Mesothelial cell of epicardium (in vitro differentiated cells): ENCODE measurements at places on chromosomes 6 and 20. TPM values are rescaled to one million over a fixed set of nuclear protein-coding genes. Genes with fewer than 3 reads are reported as not detected.

DNA sequence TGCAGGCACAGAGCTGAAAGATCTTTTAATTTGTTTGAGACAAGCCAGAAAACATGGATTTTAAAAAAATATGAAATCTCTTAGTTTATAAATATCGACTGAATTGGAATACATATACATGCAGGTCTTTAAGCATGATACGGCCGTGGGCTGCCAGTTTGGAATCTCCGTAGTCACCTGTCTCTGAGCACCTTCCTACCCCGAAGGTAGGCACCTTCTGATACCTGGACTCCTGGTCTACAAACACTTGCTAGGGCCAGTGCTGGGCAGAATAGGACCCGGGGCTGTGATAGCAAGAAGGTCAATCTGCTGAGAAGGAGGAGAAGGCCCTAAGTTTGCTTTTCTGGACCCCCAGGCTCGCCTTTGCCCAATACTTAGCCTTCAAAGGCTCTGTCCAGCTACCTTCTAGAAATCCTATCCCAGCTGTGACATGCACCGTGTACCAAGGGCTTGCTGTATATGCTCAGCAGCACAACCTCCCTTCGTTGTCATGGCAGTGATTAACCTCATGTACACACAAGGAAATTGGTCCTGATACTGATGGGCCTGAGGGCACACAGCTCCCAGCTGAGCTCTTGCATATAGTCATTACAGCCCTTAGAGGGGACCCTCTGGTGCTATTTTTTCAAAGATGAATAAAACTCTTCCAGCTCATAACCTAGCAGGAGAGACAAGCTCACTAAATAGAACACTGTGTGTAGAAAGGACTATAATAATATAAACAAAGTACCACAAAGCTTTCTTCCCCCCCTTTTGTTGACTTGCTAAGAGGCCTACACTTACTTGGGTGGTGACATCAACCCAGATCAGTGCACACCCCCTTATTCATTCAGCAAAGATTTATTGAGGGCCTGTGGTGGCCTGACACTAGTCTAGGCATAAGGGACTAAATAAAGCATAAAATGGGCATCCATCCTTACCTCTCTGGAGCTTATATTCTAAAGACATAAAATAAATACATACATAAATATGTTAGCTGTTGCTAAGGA lies 17.7 kb downstream of the SNPH start:
- H3K4me1 ChIP-seq: no peaks in the 10 kb centered on the region
- H3K4me3 ChIP-seq: no peak overlapping the region
- no peak overlapping the region for H3K27ac ChIP-seq
- no peaks in the 10 kb centered on the region for H3K36me3 ChIP-seq
- H3K27me3 ChIP-seq: peaks cover 4% of the 10 kb centered on the region

DNA sequence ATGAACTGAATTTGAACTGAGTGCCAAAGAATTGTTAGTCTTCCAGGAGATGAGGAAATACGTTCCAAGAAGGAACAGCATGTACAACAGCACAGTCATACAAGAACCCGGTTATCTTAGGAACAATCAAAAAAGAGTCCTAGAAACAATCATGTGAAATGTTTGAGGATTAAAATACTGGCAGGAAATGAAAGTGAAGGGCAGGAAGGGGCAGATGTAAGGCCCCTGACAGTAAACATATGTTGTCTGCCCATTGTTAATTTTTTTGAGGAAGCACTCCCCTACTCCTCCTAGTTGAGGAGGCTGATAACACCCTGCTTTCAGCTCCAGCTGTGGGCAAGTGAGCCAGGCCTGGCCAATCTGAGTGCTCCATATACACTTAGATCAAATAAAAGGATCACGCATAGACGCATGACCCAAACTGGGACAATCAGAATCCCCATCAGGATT lies 220.9 kb downstream of the HACE1 start:
- no peak overlapping the region for H3K4me3 ChIP-seq
- DNase-seq: no peak
- H3K27ac ChIP-seq: no peak overlapping the region
- no peaks in the 10 kb centered on the region for H3K36me3 ChIP-seq
- no peaks in the 10 kb centered on the region for H3K27me3 ChIP-seq

DNA sequence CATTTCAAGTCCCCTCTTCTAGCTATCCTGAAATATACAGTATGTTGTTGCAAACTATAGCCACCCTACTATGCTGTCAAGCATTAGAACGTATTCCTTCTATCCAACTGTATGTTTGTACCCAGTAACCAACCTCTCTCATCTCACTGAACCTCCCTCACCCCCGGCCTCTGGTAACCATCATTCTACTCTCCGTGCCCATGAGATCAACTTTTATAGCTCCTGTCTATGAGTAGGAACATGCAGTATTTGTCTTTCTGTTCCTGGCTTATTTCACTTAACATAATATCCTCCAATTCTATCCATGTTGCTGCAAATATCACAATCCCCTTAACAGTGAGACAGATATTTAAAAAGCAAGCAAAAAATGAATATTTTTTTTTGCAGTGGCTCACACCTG lies 196.9 kb downstream of the PAX1 start:
- no peak overlapping the region for H3K27ac ChIP-seq
- H3K4me1 ChIP-seq: no peaks in the 10 kb centered on the region
- no peak overlapping the region for H3K4me3 ChIP-seq

DNA sequence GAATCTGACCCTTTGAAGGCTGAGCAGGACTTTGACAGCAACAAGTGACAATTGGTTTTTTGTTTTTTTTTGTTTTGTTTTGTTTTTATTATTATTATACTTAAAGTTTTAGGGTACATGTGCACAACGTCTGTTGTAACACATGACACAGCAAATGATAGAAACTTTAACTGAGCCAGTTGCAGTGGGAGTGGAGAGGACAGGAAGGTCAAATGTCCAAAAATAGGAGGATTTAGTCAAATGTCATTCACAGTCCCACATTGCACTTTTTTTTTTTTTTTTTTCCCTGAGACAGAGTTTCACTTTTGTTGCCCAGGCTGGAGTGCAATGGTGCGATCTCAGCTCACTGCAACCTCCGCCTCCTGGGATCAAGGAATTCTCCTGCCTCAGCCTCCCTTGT lies 223.0 kb downstream of the HIVEP2 start:
- no peak for DNase-seq
- H3K27me3 ChIP-seq: peaks cover 37% of the 10 kb centered on the region
- H3K27ac ChIP-seq: no peak overlapping the region
- H3K36me3 ChIP-seq: no peaks in the 10 kb centered on the region
- no peak overlapping the region for H3K4me3 ChIP-seq

DNA sequence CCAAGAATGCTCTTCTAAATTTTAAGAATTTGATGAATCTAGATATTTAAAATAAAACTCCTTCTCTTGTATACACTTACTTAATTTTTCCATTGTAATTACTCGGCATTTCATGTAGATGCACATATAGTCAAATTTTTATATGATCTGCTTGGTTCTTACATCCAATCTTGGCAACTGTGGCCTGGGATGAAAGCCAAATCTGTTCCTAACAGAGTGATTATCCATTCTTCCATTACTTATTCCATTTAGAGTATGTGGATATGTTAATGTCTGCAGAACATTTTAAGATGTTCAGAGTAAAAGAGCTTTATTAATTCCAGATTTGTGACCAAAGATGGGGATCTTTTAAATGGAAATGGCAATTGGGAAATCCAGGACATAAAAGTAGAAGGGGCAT lies 144.1 kb upstream of the PDE7B start:
- no peak overlapping the region for H3K4me3 ChIP-seq
- no peaks in the 10 kb centered on the region for H3K27me3 ChIP-seq
- peaks cover 7% of the 10 kb centered on the region for H3K4me1 ChIP-seq

DNA sequence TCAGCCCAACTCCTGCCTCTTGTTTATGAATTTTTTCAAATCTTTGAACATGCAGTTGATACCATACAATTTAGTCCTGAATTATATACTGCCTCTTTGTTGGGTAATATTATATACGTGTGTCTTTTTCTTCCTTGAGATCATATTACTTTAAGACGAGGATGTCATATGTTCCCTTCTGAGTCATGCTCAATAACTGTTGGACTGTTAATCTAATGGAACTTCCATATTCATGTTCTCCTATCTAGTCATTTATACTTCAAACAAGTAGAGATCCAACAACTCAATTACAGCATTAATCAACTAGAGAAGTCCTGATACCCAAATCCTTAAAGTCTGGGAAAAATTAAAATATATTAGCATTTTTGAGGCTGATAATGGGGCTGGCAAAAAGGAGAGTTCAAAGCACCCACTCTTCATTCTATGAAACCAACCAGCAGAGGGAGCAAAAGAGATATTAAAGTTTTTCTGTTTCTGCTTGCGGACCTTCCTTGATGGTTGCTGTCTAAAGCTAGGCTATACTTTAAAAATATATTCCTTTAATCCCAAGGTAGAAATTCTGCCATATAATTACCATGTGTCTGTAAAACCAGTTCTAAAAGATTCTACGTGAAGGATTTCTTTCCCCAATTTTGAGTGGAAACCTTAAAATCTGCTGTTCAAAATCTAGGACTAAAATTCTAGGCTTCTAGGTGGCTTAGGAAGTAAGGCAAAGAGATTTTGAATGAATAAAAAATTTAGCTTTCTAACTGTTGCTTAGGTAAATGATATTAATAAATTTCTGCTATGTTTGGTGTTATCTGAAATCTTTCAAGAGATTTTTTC lies 498.9 kb downstream of the BCKDHB start:
- H3K4me1 ChIP-seq: peaks cover 1% of the 10 kb centered on the region
- H3K27me3 ChIP-seq: peaks cover 8% of the 10 kb centered on the region
- H3K36me3 ChIP-seq: no peaks in the 10 kb centered on the region
- DNase-seq: no peak

DNA sequence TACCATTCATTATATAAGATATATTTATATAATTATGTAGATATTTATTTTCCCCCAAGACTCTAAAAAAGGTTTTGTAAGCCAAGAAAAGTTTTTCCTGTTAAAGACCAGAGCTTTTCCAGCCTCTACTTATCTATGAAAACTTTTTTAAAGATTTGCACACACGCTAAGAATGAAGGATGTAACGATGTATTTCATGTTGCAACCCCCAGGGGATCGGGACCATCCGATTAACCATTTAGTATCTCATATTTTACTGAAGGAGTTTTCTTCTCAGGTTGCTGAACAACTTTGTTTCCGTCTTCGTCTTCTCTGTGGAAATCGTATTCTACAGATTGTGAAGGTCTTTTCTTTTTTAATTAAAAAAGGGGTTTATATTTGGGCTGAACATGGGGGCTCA lies 70.0 kb upstream of the SASH1 start:
- peaks cover 7% of the 10 kb centered on the region for H3K27me3 ChIP-seq
- H3K4me3 ChIP-seq: no peak overlapping the region
- H3K27ac ChIP-seq: no peak overlapping the region
- no peaks in the 10 kb centered on the region for H3K36me3 ChIP-seq

GRCh38 chr6:105596284-105596755 lies 193.4 kb upstream of the PREP start:
- no peaks in the 10 kb centered on the region for H3K36me3 ChIP-seq
- peak overlapping the region; percentile 58 for H3K27ac ChIP-seq
- H3K4me1 ChIP-seq: peaks cover 37% of the 10 kb centered on the region
- no peak overlapping the region for H3K4me3 ChIP-seq
- no peak for DNase-seq

GRCh38 chr20:19756761-19757486 lies 1.1 kb upstream of the RIN2 start:
- no peak for DNase-seq
- peak overlapping the region; percentile 98 for H3K27ac ChIP-seq
- peaks cover 3% of the 10 kb centered on the region for H3K36me3 ChIP-seq
- peaks cover 42% of the 10 kb centered on the region for H3K4me1 ChIP-seq
- peak overlapping the region; percentile 92 for H3K4me3 ChIP-seq
- no peaks in the 10 kb centered on the region for H3K27me3 ChIP-seq

- H3K4me3 ChIP-seq: no peak overlapping the region
- no peaks in the 10 kb centered on the region for H3K27me3 ChIP-seq
- H3K36me3 ChIP-seq: no peaks in the 10 kb centered on the region
- H3K4me1 ChIP-seq: peaks cover 33% of the 10 kb centered on the region
Measured at GRCh38 chr6:139013185-139013800, 15.3 kb upstream of the ABRACL start.

DNA sequence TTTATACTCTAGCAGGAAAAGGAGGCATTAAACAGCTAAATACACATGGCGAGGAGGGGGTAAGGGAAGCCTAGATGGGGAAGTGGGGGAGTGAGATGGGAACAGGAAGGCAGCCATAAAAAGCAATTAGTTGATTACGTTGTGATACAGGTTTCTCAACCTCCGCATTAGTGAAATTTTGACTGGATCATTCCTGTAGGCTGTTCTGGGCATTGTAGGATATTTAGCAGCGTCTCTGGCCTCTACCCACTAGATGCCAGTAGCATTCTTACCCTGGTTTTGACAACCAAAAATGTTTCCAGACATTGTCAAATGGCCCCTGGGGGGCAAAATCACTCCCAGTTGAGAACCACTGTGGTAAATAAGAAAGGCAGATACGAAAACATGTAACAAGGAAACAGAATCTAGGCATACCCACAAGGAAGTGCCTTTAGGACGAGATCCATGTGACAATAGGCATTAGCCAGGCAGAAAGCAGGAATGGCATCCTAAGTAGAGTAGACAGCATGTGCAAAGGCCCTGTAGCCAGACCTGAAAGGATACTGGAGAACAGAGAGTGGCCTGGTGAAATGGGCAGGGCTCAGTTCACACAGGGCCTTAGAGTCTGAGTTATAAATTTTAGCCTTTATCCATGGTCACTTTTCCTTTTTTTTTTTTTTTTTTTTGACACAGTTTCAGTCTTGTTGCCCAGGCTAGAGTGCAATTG lies 25.8 kb upstream of the PTPN1 start:
- H3K4me3 ChIP-seq: no peak overlapping the region
- DNase-seq: no peak
- H3K36me3 ChIP-seq: no peaks in the 10 kb centered on the region
- H3K27ac ChIP-seq: no peak overlapping the region
- no peaks in the 10 kb centered on the region for H3K27me3 ChIP-seq

Gene RIPOR3
- total RNA-seq: 18.8 to 20.0 TPM (median 19.2 TPM) in 3 replicates

Gene SCGN
- total RNA-seq: not detected in 3 replicates

Gene MMP24OS
- 61.4 to 71.9 TPM (median 66.1 TPM) in 3 replicates for total RNA-seq

Gene OVOL2
- total RNA-seq: 7.3 to 8.6 TPM (median 8.5 TPM) in 3 replicates

Gene HINT3
- 16.3 to 17.5 TPM (median 17.2 TPM) in 3 replicates for total RNA-seq

Gene PCSK2
- total RNA-seq: 0.29 to 0.38 TPM (median 0.35 TPM) in 3 replicates

Gene DLK2
- total RNA-seq: 3.5 to 4.7 TPM (median 4.1 TPM) in 3 replicates

Gene SIM1
- total RNA-seq: not detected in 3 replicates

Gene GGTLC1
- total RNA-seq: not detected in 3 replicates

Gene TRDN
- total RNA-seq: 0.20 to 0.34 TPM in 2 of 3 replicates, not detected in the other

Gene CCR6
- not detected in 3 replicates for total RNA-seq

Gene MYB
- 1.6 to 2.4 TPM (median 2.0 TPM) in 3 replicates for total RNA-seq
